ENCODE measurements at places on chromosomes 7 and 10.
A peak's percentile ranks its signal among the peaks of the same experiment; 100 is the strongest.

DNA sequence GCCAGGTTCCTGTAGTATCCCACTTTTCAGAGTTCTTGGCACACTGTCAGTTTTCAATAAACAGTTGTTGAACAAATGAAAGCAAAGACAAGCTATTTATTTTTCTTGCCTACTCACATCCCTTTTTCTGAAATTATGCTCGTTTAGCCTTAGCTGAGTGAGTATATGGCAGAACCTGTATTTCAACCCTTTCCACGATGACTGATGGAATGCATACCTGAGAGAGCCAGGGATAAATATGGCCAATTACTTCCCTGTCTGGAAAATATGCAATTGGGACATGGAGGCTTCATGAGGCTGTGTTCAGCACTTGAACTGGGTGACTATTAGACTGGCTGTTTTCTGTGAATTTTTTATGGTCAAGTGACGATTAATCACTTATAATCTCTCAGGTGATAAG, 144.5 kb upstream of the POT1 start:
- no peak for DNase-seq

GRCh38 chr10:127142856-127143255, 53.5 kb downstream of the INSYN2A start:
- DNase-seq = no peak

GRCh38 chr10:86367152-86367951, 757 bp upstream of the GRID1 start:
- DNase-seq = no peak

GRCh38 chr7:43850348-43851116, 18.8 kb downstream of the MRPS24 start:
- no peak for DNase-seq

- peak; percentile 25 for DNase-seq
These were observed at the start of gene LIPK for GRCh38 chr10:88705958-88706357. Gene LIPK (plus strand): TSS chr10:88706249. CDS start chr10:88724544, 18,295 bp downstream.

DNA sequence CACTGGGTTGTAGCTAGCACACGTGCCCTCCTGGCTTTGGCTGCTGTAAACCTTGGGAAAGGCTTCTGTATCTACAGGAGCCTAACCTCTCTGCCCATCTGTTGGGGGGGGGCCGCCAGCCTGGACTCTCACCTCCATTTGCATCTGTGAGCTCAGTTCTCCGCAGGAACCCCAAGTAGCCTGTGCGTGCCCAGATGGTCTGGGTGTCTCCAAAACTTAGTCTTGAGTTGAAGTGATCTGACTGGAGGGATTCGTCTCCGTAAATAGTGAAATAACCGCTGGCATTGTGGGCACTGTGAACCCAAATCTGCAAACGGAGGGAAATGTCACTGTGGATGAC, 147.9 kb downstream of the ZMYND11 start:
- no peak for DNase-seq

DNA sequence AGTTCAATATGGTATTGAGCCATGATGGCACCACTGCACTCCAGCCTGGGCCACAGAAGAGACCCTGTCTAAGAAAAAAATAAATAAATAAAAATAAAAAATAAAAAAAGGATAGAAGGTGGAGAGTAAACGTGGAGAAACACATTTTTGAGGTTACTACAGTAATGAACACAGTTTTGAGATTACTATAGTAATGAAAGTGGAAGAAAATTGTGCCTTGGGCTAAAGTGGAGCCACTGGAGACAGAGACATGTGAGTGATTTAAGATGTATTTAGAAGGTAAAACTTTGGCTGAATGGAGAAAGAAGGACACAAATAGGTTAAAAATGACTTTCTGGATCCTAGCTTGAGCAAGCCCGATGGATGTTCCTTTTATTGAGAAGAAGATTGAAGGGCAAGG, 76.8 kb downstream of the HGF start:
- DNase-seq = no peak

DNA sequence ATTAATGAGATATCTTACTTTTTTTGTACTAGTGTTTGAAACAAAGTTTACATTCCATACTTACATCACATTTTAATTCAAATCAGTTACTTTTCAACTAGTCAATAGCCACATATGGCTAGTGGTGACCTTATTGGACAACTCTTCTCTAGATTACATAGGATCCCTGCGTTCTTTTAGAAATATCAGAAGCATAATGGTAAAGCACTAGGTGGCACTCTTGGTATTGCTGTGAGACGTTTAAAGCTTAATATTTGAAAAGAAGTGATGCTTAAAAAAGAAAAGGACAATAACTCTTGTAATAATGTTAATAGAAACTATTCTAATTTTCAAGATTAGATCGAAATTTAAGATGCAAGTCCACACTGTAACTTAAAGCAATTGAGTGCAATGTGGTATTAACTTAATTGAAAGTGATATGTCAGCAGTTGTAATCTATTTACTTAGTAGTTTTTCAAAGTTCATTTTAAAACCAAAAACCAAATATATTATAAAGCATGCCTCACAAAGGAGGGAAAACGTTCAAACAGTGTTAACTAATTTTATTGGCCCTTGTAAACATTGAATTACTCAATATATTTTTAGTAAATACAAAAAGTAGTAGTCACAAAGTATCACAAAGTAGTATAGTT, 339.1 kb downstream of the ATRNL1 start:
- peak; percentile 32 for DNase-seq

GRCh38 chr7:90227259-90227658, 15.7 kb downstream of the STEAP2 start:
- DNase-seq = no peak

DNA sequence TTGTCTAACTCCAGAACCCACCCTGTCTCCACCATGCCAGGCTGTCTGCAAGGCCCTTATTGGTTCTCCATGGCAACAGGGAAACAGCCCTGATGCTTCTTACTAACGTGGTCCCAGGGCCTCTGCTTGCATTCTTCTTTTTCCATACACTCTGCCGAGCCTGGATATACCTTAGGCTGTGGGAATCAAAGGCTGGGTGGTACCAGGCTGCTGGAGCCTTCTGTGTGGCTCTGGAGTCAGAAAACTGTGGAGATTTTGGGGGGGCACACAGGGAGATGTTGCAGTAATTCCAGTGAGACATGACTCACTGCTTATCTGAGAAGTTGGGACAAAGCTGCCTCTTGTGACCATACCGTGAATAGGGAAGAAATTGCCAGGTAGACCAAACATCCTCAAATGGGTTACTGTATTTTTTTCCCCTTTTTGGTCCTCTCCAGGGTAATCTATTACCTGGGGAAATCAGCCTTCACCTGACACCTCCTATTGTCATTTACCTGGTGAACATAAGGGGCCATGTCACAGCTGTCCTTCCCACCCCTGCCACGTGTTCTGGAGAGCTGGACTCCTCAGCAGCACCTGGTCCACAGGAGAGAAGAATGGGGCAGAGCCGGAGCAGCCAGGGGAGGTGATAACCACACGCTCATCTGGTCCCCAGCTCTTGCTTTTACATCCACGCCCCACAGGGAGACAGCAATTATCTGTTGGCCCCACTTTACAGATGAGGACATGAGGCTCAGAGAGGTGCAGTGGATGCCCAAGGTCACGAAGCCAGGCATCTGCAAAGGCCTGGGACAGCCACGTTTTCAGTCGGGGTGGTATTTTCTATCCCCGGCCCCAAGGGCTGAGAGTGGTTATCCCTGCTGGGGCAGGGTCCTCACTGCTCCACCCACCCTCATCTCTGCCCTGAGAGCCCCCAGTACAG, 4.6 kb downstream of the CHST3 start:
- peak; percentile 69 for DNase-seq

- DNase-seq = no peak
These were observed 62.3 kb upstream of the CCDC6 start for GRCh38 chr10:59968705-59969104.

- DNase-seq = no peak
These were observed 4.6 kb downstream of the MARVELD1 start for GRCh38 chr10:97718178-97718577.

GRCh38 chr7:150311711-150312110, 11.4 kb upstream of the LRRC61 start:
- peak; percentile 66 for DNase-seq

DNA sequence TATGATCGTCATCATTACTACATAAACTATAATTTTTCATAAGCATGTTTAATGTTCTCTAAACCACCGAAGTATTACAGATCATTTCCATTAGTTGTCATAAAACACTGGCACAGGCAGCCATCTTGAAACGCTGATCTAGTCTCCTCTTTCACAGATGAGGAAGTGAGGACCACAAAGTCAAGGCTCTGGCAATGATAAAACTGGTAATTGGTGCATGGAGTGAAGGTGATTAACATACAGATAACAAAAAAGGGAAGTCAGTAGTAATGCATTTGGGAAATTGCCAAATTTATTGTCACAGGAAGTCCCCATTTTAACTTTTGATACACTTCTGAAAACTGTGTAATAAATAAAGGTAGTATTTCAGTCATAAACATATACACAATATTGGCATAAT, 49.3 kb downstream of the FBXL13 start:
- no peak for DNase-seq

GRCh38 chr7:24419511-24419910, 135.5 kb downstream of the NPY start:
- no peak for DNase-seq

- DNase-seq = no peak
These were observed 224.4 kb downstream of the MAD1L1 start for GRCh38 chr7:2008101-2008935.

- DNase-seq = peak; percentile 39
These were observed 220.5 kb upstream of the HGF start for GRCh38 chr7:81990395-81990794.

DNA sequence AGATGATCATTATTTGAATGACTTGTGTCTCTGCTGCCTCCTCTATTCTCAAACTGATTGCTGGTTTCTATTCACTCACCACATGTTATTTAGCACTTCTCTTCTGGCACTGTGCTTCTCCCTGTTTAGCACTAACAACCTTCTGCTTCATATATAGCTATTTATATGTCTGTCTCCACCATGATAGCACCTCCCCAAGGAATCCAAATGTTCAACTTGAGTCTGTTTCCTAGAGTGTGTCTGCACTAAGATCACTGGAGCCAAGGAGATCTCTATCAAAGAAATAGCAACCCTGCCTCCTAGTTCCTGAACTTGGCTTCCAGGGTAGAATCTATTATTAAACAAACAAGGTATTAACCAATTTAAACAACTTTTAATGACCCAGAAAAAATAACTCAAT, 104.5 kb downstream of the CYP26A1 start:
- no peak for DNase-seq

DNA sequence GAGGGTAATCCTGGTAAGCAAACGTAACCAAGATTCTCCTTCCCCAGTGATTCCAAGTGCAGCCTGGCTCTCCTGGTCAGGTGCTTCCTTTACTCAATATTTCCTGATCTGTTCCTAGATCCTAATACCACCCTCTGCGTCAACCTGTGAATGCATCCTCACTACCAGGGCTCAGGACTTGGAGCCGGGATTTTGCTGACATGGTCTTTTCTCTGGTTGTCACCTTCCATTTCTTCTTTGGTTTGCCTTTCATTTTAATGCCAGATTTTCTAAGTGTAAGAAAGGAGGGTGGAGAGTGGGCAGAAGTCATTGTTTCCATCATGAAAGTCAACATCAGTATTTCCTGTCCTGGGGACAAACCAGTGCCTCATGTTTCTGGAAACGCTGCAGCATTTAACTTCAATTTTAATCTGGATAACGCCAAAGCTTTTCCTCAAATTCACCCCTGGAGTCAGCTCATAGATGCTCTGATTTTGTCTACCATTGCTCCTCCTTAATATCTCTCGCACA, 210.4 kb upstream of the ZNF32 start:
- no peak for DNase-seq

DNA sequence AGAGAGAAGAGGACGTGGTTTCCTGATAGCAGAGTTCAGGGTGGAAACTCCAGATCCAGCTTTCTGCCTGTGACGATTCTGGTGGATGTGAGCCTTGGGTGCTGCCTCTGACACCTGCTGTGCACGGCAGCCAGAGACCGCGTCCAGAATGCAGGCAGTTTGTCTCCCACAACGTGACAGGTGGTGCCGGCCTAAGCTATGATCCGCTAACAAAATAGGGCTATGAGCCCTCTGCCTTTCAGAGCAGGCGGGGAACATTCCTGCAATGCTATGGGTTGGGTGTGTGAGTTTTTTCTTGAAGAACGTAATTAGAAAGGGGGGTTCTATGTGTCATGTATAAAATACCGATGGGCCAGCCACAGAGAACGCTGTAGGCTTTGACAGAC, 297.3 kb upstream of the PRKCQ start:
- DNase-seq = no peak

DNA sequence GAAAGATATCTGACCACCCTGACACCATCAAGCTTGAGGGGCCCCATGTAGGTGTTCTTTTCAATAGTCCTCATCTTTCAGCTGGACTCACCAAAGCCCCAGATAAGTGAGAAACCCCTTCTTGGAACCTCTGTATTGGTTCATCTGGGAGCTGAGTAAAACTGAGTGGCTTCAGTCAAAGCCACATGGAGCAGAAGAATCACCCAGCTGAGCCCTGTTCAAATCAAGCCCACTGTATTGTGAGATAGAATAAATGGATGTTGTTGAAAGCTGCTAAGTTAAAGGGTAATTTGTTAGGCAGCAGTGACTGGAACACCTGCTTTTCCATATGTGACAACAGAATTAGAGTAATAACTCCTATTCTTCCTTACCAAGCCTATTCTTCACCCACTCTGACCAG, 64.8 kb upstream of the SDK1 start:
- no peak for DNase-seq

GRCh38 chr10:114311023-114311422, 72.0 kb downstream of the VWA2 start:
- no peak for DNase-seq

DNA sequence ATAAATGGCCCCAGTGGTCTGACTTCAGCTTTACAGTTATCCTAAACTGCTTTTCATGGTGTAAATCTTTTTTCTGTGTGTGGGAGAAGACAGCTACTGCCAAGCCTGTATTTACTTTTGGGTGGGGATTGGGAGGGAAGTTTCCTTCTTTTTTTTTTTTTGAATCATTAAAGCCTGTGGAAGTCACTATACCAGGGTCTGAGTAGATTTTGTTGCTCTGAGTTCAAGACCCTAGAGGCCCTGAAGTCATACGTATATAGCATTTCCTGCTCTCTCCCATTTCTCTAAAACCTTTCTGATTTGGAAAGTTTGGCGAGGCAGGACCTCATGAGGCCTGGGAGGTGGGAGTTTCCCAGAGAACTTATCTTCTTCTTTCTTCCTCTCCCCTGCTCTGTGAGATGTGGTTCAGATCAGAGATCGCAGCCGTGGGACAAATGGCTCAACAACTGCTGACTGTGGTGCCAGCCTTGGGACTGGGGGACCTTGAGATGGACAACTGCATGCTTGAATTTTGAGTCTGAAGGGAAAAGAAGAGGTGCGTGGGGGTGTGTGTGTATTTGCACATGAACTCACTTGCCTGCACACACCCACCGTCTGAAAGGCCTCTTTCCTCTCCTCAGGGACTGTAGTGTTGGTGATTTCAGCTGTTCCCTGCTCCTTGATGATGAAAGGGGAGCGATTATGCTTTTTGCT, 18.1 kb downstream of the LRMDA start:
- DNase-seq = no peak

- no peak for DNase-seq
These were observed 134.6 kb downstream of the DPP6 start for GRCh38 chr7:154186811-154187210.

DNA sequence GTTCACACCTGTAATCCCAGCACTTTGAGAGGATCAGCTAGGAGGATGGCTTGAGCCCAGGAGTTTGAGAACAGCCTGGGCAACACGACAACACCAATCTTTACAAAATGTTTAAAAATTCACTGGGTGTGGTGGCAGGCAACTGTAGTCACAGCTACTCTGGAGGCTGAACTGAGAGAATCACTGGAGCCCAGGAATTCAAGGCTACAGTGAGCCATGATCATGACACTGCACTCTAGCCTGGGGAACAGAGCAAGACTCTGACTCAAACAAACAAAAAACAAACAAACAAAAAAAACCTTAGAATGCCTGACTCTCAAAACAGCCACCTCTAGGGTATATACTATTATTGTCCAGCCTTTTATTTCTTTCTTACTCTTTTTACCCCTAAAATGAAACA, 56.5 kb upstream of the PAPSS2 start:
- DNase-seq = no peak

Measured in renal cortical epithelial cell (primary cell).